ENCODE measurements at places on chromosomes 13 and 19.
A peak's percentile ranks its signal among the peaks of the same experiment; 100 is the strongest.

- H3K4me1 ChIP-seq = no peaks in the 10 kb centered on the region
- no peaks in the 10 kb centered on the region for H3K27me3 ChIP-seq
- no peak for DNase-seq
- H3K4me3 ChIP-seq = no peak overlapping the region
- no peak overlapping the region for H3K27ac ChIP-seq
Observed at GRCh38 chr13:97202761-97203160, 19.4 kb upstream of the MBNL2 start.

- no peaks in the 10 kb centered on the region for H3K27me3 ChIP-seq
- H3K4me3 ChIP-seq = no peak overlapping the region
- no peak overlapping the region for H3K27ac ChIP-seq
- H3K36me3 ChIP-seq = no peaks in the 10 kb centered on the region
Observed at GRCh38 chr19:30119180-30119908, 177.3 kb downstream of the URI1 start.

DNA sequence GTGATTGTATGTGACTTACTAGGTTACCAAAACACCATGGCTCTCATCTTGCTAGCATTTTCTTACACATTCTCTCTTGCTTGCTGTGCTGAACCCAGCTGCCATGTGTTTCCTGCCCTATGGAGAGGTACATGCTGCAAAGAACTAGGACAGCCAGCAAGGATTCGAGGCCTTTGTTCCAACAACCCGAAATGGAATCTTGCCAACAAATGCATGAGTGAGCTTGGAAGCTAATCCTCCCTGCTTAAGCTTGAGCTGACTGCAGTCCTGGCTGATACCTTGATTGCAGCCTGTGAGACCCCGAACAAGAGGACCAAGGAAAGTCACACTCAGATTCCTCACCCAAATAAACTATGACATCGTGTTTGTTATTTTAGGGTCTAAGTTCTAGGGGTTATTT, 651.2 kb downstream of the SLITRK6 start:
- H3K27me3 ChIP-seq = no peaks in the 10 kb centered on the region
- peak; percentile 48 for DNase-seq
- H3K4me1 ChIP-seq = no peaks in the 10 kb centered on the region
- no peak overlapping the region for H3K27ac ChIP-seq
- H3K4me3 ChIP-seq = no peak overlapping the region

DNA sequence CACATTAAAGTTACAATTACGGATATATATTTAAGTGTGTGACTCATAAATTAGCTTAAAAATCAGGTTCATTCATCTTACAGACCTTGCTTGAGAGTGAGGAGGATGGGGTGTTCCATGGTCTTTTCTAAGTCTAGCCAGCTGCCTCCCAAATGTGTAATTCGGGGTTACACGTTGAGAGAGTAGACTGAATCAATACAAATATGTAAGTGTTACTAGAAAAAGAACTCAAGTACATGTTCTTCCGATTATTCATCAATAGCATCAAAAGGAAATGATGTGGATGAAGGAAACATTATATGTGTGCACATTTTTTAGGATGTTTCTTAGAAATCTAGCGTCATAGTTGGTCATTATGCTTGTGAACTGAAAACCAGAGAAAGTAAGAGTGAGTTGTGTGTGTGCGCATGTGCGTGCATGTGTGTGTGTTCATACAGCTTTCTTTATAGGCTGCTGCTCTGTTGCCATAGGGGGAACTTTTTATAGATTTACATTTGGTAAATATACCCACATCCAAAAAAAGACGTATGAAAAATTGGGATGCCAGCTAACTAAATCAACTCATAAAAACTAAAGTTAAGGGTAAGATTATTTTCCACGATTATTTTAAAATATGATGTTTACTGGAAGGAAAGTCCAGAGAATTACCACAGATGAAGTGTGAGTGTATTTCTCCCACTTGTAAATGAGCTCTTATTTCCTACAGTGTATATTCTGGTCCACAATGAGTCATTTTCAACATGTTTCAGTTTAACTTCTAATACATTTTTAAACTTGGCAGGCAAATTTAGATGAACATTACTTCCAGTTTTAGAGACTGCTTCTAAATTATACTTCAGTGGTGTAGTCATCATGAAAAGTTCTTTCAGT, 82.4 kb downstream of the PIBF1 start:
- no peaks in the 10 kb centered on the region for H3K4me1 ChIP-seq
- no peak overlapping the region for H3K27ac ChIP-seq
- H3K4me3 ChIP-seq = no peak overlapping the region
- peaks cover 3% of the 10 kb centered on the region for H3K36me3 ChIP-seq

DNA sequence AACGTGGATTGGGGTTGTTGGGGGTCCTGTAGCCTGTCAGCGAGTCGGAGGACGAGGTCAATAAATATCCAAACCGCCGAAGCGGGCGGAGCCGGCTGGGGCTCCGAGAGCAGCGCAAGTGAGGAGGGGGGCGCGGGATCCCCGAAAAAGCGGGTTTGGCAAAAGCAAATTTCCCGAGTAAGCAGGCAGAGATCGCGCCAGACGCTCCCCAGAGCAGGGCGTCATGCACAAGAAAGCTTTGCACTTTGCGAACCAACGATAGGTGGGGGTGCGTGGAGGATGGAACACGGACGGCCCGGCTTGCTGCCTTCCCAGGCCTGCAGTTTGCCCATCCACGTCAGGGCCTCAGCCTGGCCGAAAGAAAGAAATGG, 754 bp upstream of the SIX5 start:
- peak overlapping the region; percentile 96 for H3K27ac ChIP-seq
- H3K4me3 ChIP-seq = peak overlapping the region; percentile 83
- DNase-seq = no peak
- H3K4me1 ChIP-seq = peaks cover 8% of the 10 kb centered on the region
- H3K27me3 ChIP-seq = no peaks in the 10 kb centered on the region
- peaks cover 4% of the 10 kb centered on the region for H3K36me3 ChIP-seq

DNA sequence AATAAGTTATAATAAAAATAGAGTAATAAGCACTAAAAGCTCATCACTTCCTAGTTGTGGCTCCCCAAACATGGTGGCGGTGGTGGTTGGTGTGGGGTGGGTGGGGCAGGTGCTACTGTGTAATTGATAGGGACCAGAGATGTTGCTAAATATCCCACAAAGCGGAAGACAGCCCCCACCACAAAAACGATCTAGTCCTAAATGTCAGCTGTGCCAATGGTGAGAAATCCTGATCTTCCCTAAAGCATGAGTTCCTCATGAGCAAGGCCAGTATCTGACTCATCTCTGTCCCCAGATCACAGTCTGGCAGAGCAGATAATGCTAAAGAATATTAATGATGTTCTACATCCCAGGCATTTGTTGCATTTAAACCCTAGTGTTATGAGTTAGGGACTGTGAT, 1.9 kb upstream of the EDDM13 start:
- no peak for DNase-seq
- no peak overlapping the region for H3K4me3 ChIP-seq
- no peaks in the 10 kb centered on the region for H3K27me3 ChIP-seq
- no peak overlapping the region for H3K27ac ChIP-seq

GRCh38 chr13:43665388-43665787, 121.4 kb downstream of the ENOX1 start:
- H3K27me3 ChIP-seq = peaks cover 90% of the 10 kb centered on the region
- no peak overlapping the region for H3K4me3 ChIP-seq
- H3K4me1 ChIP-seq = peaks cover 6% of the 10 kb centered on the region
- DNase-seq = no peak

GRCh38 chr13:96093296-96094006, 3.5 kb downstream of the HS6ST3 start:
- no peak overlapping the region for H3K27ac ChIP-seq
- H3K27me3 ChIP-seq = peaks cover 67% of the 10 kb centered on the region
- H3K4me3 ChIP-seq = no peak overlapping the region
- DNase-seq = no peak
- peaks cover 6% of the 10 kb centered on the region for H3K4me1 ChIP-seq
- no peaks in the 10 kb centered on the region for H3K36me3 ChIP-seq

- no peaks in the 10 kb centered on the region for H3K36me3 ChIP-seq
- H3K27me3 ChIP-seq = peaks cover 100% of the 10 kb centered on the region
- peaks cover 6% of the 10 kb centered on the region for H3K4me1 ChIP-seq
- no peak overlapping the region for H3K27ac ChIP-seq
- DNase-seq = no peak
Observed at GRCh38 chr13:27976362-27977091, 7.4 kb upstream of the CDX2 start.

DNA sequence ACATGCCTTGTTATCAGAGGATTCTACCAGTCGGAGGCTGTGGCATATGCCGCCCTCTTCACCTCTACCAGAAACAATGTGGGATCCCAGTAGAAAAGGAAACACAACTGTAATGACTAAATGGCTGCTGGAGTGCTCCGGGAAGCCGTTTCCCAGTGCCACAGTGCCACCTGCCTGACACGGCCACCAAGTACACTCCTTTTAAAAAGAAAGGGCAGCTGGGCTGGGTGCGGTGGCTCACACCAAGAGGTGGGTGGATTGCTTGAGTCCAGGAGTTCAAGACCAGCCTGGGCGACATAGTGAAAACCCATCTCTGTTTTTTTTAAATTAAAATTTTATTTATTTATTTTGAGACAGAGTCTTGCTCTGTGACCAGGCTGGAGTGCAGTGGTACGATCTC, 67.3 kb downstream of the TRPM4 start:
- H3K27me3 ChIP-seq = no peaks in the 10 kb centered on the region
- no peak overlapping the region for H3K27ac ChIP-seq
- no peaks in the 10 kb centered on the region for H3K4me1 ChIP-seq
- H3K36me3 ChIP-seq = no peaks in the 10 kb centered on the region

GRCh38 chr13:39403106-39403505, 199.9 kb downstream of the LHFPL6 start:
- H3K36me3 ChIP-seq = no peaks in the 10 kb centered on the region
- no peak for DNase-seq
- H3K4me1 ChIP-seq = no peaks in the 10 kb centered on the region
- peaks cover 5% of the 10 kb centered on the region for H3K27me3 ChIP-seq
- H3K4me3 ChIP-seq = no peak overlapping the region
- H3K27ac ChIP-seq = no peak overlapping the region

DNA sequence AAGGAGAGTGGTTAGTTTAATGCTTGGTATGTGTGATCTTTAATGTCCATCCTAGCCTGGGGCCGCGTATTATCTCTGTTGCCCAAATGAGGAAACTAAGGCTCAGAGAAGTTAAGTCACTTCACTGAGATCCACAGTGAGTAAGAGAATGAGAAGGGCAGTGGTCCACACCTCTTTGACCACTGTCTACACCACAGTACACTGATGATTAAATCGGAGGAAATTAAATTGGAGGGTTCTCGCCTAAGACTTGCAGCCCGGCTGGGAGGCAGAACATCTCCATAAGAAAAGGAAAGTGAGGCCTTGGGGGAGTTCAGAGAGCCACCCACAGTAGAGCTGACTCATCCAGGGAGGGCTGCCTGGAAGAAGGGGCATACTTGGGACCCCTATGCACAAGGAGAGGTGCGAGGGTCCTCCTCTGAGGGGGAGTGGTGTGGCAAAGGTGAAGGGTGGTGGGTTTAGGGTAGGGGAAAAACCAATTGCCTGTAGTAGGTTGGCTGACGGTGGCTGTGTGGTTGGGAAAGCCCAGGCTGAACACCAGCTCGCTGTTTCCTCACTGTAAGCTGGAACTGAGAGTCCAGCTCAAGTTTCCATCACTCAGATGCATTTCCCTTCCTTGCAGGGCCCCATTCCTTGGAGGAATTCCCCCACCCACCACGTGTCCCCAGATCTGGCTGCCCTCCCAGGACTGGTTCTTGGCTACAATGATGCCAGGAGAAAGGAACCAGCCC, 15.0 kb upstream of the DHRS12 start:
- no peak overlapping the region for H3K27ac ChIP-seq
- H3K4me1 ChIP-seq = no peaks in the 10 kb centered on the region
- no peaks in the 10 kb centered on the region for H3K27me3 ChIP-seq
- H3K4me3 ChIP-seq = no peak overlapping the region

- peaks cover 8% of the 10 kb centered on the region for H3K4me1 ChIP-seq
- H3K36me3 ChIP-seq = no peaks in the 10 kb centered on the region
- no peaks in the 10 kb centered on the region for H3K27me3 ChIP-seq
- no peak for DNase-seq
Observed at GRCh38 chr13:25581351-25581750, 209.6 kb downstream of the ATP8A2 start.

DNA sequence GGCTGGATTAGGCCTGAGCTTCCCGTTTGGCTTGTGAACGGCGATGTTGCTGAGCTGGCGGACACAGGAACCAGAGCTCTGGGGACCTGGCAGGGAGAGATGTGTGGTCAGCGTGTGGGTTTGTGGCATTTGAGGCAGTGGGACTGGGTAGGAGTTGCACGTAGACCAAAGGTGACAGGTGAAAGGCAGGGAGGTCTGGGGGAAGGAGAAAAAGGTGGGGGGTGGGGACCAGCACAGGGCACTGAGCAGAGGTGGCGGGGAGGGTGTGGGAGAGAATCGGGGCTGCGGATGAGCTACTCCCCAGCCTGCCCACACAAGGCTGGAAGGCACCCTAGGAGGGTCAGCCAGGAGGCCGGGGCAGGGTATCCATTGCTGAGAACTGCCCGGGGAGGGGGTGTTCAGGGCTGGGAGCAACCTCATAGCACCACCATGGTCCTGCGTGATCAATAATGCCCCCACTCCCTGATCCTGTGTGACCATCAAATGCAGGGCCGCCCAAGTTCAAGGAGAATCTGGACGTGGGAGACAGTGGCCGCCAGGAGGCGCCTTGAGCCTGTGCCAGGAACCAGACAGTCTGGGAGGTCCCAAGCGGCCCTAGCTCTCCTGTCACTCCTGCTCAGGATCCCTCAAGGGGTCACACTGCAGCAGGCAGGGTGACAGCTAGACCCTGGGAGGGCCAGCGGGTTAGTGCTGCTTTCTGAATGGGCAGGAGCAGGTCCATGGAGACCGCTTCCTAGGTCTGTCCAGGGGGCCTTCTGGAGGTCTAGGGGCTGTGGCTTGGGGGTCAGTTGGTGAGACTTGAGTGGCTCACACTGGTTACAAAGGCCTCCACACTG, 12.8 kb upstream of the SELENOW start:
- no peak overlapping the region for H3K27ac ChIP-seq
- H3K27me3 ChIP-seq = no peaks in the 10 kb centered on the region
- H3K36me3 ChIP-seq = no peaks in the 10 kb centered on the region
- peak; percentile 95 for DNase-seq
- H3K4me3 ChIP-seq = no peak overlapping the region

- H3K4me3 ChIP-seq = no peak overlapping the region
- no peaks in the 10 kb centered on the region for H3K36me3 ChIP-seq
- H3K27me3 ChIP-seq = peaks cover 8% of the 10 kb centered on the region
- peaks cover 9% of the 10 kb centered on the region for H3K4me1 ChIP-seq
- DNase-seq = no peak
- H3K27ac ChIP-seq = no peak overlapping the region
Observed at GRCh38 chr13:28048768-28049167, 51.6 kb downstream of the FLT3 start.

DNA sequence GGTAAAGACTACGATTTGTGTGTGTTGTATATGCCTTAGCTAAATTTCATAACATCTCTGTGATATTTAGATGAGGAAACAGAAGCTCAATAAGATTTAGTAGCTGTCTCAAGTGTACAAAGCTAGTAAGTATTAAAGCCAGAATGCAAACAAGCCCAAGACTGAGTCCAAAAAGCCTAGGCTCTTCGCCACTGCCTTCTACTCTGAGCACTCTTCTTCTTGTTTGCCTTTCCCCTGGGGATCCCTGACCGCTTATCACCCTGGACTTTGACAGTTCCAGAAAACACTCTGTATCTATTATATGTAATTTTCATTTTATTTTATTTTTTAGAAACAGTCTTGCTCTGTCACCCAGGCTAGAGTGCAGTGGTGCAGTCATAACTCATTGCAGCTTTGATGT, 5.8 kb downstream of the TM9SF2 start:
- H3K36me3 ChIP-seq = peaks cover 41% of the 10 kb centered on the region
- H3K27ac ChIP-seq = no peak overlapping the region
- no peaks in the 10 kb centered on the region for H3K27me3 ChIP-seq
- H3K4me1 ChIP-seq = peaks cover 5% of the 10 kb centered on the region
- no peak for DNase-seq

- H3K4me3 ChIP-seq = no peak overlapping the region
- no peaks in the 10 kb centered on the region for H3K27me3 ChIP-seq
- no peaks in the 10 kb centered on the region for H3K36me3 ChIP-seq
Observed at GRCh38 chr13:60583911-60584753, 187.1 kb downstream of the TDRD3 start.

Data from endodermal cell (in vitro differentiated cells).